ENCODE measurements at places on chromosomes 3 and 15.

GRCh38 chr15:28191832-28192231 lies 92.7 kb upstream of the OCA2 start:
- DNase-seq: peak; percentile 21

DNA sequence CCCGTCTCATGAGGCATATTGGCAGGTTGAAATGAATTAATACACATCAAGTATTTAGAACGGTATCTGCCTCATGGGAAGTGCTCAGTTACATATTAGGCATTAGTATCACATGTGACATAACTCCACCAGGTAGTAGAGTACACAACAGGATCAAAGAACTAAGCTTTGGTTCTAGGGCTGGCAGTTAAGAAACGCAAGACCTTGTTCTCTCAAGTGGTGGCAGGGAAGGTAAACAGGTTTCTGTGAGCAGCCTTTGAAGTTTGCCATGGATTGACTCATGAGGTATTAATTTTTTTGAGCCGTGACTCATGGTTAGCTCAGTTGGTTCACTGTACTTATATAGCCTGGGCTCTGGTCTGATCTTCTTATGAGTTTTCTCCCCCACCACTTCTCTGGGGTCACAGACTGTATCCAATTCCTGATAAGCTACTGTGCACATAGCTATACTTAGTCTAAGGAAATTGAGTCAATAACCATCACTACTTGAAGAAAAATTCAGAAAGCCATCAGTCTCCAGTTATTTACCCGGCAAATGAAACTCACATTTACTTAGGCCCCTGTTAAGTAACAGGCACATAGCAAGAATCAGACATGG lies 155.6 kb upstream of the STT3B start:
- peak; percentile 56 for DNase-seq

GRCh38 chr15:77474310-77474988 lies 53.8 kb downstream of the HMG20A start:
- no peak for DNase-seq

- no peak for DNase-seq
These were observed 60.3 kb downstream of the SLC6A6 start for GRCh38 chr3:14462738-14463137.

DNA sequence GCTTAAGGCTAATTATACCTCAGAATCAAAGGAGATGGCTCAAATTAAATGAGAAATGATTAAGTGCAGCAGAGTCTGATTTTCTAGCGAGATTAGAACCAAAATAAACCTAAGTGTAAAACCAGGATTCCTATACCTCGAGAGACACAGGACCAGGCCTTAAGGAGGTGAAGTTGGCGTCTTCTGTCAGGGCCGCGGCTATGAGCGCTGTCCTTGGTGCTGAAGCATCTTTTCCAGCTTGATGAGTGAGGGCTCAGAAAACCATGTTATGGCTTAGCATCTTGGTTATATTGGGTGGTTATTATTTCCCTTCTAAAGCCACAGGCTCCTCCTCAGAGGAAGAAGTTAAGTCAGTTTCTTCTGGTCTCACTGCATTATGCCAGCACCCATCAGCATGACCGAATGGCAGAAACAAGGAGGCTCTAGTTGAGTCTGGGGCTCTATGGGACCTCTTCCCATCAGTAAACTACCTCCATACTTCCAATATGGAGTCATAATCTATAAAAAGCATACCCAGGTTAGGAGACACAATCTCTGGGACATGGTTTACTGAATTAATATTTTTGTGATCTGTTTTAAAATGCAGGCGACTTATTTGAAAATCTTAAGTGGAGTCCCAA lies 120.1 kb upstream of the NMNAT3 start:
- DNase-seq: no peak

- no peak for DNase-seq
These were observed 221.4 kb downstream of the SOX2 start for GRCh38 chr3:181933052-181933618.
